ENCODE measurements at places on chromosomes 4 and X. TPM values are rescaled to one million over a fixed set of nuclear protein-coding genes. Genes with fewer than 3 reads are reported as not detected.

Gene TAF7L
- 0.21 TPM for total RNA-seq

Gene FAT4
- total RNA-seq = 19.0 TPM

Gene NUDT10
- total RNA-seq = 0.98 TPM

Gene PPP1R2C
- not detected for total RNA-seq

Gene GAGE1
- not detected for total RNA-seq

DNA sequence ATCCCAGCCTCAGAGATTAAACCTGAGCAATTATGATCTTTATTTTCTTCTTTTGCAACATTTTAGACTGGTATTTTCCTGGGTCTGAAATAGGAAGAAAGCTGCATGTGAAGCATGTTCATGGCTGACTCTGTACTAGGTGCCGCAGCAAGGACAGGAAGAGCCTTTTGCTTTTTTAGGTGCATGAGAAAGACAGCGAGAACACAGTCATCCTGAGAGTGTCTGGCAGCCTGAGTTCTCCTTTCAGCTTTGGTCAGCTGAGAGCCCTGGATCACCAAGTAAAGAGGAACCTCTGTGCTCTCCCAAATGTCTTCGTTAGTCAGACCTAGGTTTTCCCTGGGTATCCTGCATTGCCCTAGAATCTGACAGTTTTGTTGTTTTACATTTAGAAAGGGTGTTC is 29.8 kb downstream of the FAM149A start:
- H3K4me1 ChIP-seq = no peaks in the 10 kb centered on the region
- H3K27ac ChIP-seq = no peak overlapping the region
- no peak for DNase-seq
- no peaks in the 10 kb centered on the region for H3K27me3 ChIP-seq
- H3K4me3 ChIP-seq = no peak overlapping the region
- H3K36me3 ChIP-seq = no peaks in the 10 kb centered on the region

- H3K27ac ChIP-seq = no peak overlapping the region
- H3K27me3 ChIP-seq = no peaks in the 10 kb centered on the region
- no peak overlapping the region for H3K4me3 ChIP-seq
- no peaks in the 10 kb centered on the region for H3K36me3 ChIP-seq
Observed at GRCh38 chr4:36966756-36967460, 277.6 kb upstream of the NWD2 start.

GRCh38 chrX:134926864-134927263 is 63.9 kb upstream of the SMIM10 start:
- no peaks in the 10 kb centered on the region for H3K27me3 ChIP-seq
- no peaks in the 10 kb centered on the region for H3K36me3 ChIP-seq
- H3K4me3 ChIP-seq = no peak overlapping the region
- H3K27ac ChIP-seq = no peak overlapping the region

GRCh38 chr4:76589872-76590797 is 155.1 kb downstream of the SHROOM3 start:
- no peaks in the 10 kb centered on the region for H3K4me1 ChIP-seq
- H3K27ac ChIP-seq = peak overlapping the region; percentile 18
- no peak for DNase-seq
- no peaks in the 10 kb centered on the region for H3K27me3 ChIP-seq
- H3K4me3 ChIP-seq = no peak overlapping the region
- H3K36me3 ChIP-seq = no peaks in the 10 kb centered on the region

- no peak overlapping the region for H3K4me3 ChIP-seq
- no peaks in the 10 kb centered on the region for H3K27me3 ChIP-seq
- H3K27ac ChIP-seq = no peak overlapping the region
- no peak for DNase-seq
Observed at GRCh38 chr4:18077808-18078207, 56.3 kb upstream of the LCORL start.

GRCh38 chr4:153365003-153365402 is 20.5 kb downstream of the MND1 start:
- H3K36me3 ChIP-seq = no peaks in the 10 kb centered on the region
- no peak overlapping the region for H3K4me3 ChIP-seq

GRCh38 chrX:108090491-108091263 is 665 bp downstream of the PSMD10 start:
- no peaks in the 10 kb centered on the region for H3K36me3 ChIP-seq
- H3K27me3 ChIP-seq = no peaks in the 10 kb centered on the region

DNA sequence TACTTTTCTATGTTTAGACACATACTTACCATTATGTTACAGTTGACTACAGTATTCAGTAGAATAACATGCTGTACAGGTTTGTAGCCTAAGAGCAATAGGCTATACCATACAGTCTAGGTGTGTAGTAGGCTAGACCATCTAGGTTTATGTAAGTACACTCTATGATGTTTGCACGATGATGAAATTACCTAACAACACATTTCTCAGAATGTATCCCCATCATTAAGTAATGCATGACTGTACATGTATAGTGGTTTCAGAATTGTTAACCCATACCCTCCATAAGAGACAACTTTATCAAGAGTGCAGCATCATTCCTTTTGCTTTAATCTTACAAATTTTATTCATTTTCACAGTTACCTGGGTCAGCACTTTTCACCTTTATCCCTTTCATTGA is 126.8 kb downstream of the CLCN5 start:
- H3K36me3 ChIP-seq = no peaks in the 10 kb centered on the region
- no peak for DNase-seq
- no peaks in the 10 kb centered on the region for H3K4me1 ChIP-seq
- no peak overlapping the region for H3K4me3 ChIP-seq
- no peaks in the 10 kb centered on the region for H3K27me3 ChIP-seq
- H3K27ac ChIP-seq = no peak overlapping the region

DNA sequence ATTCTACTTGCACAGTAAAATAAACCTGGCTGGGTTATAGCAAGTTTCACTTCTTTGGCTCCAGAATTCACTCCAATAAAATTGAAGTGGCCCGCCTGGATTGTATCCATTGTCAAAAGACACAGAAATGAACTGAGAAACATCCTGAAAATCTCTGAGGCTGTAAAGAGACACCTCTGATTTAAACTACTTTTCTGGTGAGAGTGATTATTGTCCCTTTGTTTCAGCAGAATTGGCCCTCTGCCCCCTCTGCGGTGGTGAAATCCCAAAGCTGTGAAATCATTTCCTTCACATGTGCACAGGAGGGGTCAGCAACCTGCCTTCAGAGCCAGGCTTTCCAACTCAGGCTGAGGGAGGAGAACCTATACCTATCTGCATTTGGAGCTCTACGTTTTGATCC is 23.0 kb downstream of the GAB3 start:
- H3K36me3 ChIP-seq = no peaks in the 10 kb centered on the region
- H3K27me3 ChIP-seq = no peaks in the 10 kb centered on the region
- H3K27ac ChIP-seq = no peak overlapping the region
- peaks cover 44% of the 10 kb centered on the region for H3K4me1 ChIP-seq

DNA sequence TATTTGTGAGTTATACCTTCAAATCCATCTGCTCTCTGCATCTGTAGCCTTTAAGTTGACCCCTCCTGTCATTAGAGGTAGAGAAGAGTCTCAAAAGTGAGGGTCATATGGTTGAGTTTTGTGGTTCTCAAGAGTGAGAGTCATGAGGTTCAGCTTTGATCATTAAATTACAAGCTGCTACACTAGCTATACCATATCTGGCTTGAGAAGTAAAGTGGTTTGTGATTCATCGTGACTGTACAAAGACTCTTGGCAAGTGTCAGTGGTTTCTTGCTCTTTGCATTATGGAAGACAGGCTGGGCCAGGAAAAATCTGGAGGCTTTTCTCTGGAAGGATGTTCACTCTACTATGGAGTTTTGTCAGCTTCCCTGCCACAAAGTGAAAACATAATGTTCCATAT is 170.6 kb downstream of the ZC4H2 start:
- H3K4me1 ChIP-seq = no peaks in the 10 kb centered on the region
- no peaks in the 10 kb centered on the region for H3K27me3 ChIP-seq
- H3K27ac ChIP-seq = no peak overlapping the region

GRCh38 chr4:110614976-110615352 is 7.9 kb downstream of the PITX2 start:
- no peaks in the 10 kb centered on the region for H3K36me3 ChIP-seq
- DNase-seq = no peak
- peaks cover 4% of the 10 kb centered on the region for H3K27me3 ChIP-seq
- H3K4me1 ChIP-seq = peaks cover 50% of the 10 kb centered on the region

Measured in tibial nerve (tissue), 4 donors.